ENCODE measurements at places on chromosomes 11 and 22. TPM values are rescaled to one million over a fixed set of nuclear protein-coding genes. Genes with fewer than 3 reads are reported as not detected.

Gene NLRP10
- 0.71 TPM for total RNA-seq

DNA sequence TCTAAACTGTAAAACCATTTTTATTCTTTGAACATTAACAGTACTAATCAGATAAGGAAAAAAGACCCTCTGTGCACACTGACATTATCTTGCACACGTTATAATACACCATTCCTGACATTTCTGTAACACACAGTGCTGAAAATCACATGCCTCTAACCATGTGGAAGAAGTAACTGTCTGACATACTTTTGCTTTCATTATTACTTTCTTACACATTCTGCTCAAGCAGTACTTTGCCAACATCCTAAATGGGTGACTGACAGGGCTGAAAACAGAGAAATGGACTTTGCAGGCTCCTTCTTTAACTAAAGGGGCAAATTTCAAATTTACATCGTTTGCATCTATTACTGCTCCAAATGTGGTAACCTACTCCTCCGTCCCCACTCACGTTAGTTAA lies 22.8 kb upstream of the TP53AIP1 start:
- no peak for DNase-seq

DNA sequence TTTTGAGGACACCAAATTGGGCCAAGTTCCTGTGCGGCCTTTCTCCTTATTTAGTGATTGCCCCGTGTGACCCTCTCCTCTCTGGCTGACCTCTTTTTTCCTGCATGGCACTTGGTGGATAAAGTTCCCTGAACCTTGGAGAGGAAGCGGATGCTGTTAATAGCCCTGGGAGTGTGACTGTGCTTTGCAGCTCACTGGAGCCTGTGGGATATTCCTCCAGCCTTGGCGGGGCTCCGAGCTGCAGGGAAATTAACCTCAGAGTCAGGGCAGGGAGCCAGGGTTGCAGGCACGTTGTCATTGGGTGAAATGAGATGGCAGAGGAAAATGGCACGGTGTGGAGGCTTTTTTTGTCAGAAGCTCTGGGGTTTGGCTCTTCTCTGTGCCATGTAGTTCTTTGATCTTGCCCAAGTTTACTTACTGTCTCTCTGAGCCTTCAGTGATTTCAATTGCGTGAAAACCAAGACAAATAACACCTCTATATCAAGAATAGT lies 965 bp downstream of the OR9Q1 start:
- DNase-seq = no peak

- no peak for DNase-seq
Observed at GRCh38 chr22:38110863-38111852, 674 bp upstream of the BAIAP2L2 start.

Gene NXPE4
- not detected for total RNA-seq

GRCh38 chr11:8810540-8811301 lies 100.3 kb upstream of the AKIP1 start:
- DNase-seq = no peak

Gene CAPN5
- 22.4 TPM for total RNA-seq

DNA sequence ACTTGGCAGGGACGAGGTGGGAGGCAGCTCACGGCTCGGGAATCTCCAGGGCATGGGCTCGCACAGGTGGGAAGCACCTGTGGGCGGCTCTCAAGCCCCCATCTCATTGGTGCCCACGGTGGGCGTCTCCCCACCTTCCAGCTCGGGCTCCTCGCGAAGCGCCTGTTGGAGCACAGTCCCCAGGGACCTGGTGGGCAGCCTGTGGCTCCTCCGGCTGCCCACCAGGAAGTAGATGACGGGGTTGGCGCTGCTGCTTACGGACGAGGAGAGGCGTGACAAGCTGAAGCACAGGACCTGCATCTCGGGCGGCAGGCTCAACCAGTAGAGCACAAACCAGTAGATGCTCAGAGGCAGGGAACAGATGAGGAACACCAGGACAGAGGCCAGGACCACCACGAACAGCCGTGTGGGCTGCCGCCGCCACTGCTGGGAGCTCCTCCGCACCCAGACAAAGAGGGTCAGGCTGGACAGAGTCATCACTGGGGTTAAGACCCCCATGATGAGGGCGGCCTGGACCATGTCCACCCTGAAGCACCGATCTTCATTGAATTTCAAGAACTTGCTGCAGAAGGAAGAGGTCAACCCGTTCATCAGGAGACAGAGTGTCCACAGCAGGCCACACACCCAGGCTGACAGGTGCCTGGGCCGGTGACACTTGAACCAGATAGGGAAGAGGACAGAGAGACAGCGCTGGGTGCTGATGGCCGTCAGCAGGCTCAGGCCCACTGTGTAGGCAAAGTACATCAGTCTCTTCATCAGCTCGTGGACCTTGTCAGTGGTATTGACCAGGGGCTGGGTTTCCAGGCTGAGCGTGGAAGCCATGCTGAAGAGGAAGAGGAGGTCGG lies 633 bp downstream of the MRGPRD start:
- no peak for DNase-seq

Gene RIMBP3B
- 0.19 TPM for total RNA-seq

DNA sequence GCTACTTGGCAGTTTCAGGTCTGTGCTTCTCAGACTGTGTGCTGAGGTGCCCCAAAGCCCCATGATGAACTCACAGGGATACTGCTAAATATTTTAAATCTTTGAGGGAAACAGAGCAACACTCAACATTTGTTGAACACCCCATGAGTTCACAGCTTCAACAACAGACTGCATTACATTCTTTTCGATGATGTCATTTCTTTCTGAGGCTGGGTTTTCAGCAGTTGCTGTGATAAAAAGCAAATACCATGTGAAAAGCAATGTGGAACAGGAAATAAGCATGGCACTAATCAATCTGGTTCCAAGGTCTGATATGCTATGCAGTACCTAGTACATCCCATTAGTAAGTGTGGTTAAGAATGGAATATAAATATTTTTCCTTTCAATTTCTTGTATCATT lies 82.7 kb downstream of the RPL27A start:
- DNase-seq = no peak

GRCh38 chr11:34464591-34465051 lies 25.9 kb downstream of the CAT start:
- no peak for DNase-seq

Gene TSPAN4
- total RNA-seq = 74.1 TPM

Gene CYTH4
- total RNA-seq = not detected

DNA sequence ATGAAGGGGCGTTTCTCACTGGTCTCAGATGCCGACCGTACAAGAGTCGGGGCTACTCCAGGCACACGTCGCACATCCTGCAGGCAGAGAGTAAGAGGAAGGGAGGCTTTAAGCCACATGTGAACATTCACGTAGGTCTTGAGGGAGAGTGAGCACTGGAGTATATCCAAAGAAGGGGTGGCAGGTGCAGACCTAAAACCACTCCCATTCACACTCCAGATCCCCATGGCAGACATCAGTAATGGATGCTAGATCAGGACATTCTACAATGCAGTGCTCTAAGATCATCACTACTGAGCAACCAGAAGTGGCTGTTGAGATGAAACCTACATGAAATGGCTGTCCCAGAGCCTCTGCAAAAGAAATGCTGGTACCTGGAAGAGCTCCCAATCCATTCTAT lies 39.0 kb downstream of the WT1 start:
- DNase-seq = no peak

GRCh38 chr11:127521413-127521812 lies 520.8 kb upstream of the KIRREL3 start:
- DNase-seq = no peak

DNA sequence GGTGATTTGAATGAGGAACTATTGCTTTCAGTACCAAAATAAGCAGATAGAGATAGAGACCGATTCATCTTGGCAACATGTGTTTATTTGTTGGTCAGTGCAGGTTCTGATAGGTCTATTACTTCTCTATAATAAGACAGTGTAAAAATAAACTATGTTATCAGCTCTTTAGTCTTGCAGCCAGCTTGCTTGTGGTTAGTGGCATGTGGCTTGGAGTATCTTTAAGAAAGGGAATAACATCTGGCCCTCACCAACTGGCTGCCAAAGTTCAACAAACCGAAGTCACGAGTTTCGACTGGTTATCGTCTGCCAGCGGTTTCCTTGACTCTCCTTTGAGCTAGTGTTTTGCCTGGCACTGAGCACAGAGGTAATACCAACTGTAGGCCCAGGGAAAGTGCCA lies 71.8 kb downstream of the CTTN start:
- no peak for DNase-seq

Gene CHRM4
- total RNA-seq = 1.1 TPM

Gene STIM1
- total RNA-seq = 11.6 TPM

Gene BTG4
- total RNA-seq = not detected

Gene TAF6L
- 29.6 TPM for total RNA-seq

Gene OR2AT4
- not detected for total RNA-seq

Data from H1 (cell line).